ENCODE measurements at places on chromosomes 6 and 20.

DNA sequence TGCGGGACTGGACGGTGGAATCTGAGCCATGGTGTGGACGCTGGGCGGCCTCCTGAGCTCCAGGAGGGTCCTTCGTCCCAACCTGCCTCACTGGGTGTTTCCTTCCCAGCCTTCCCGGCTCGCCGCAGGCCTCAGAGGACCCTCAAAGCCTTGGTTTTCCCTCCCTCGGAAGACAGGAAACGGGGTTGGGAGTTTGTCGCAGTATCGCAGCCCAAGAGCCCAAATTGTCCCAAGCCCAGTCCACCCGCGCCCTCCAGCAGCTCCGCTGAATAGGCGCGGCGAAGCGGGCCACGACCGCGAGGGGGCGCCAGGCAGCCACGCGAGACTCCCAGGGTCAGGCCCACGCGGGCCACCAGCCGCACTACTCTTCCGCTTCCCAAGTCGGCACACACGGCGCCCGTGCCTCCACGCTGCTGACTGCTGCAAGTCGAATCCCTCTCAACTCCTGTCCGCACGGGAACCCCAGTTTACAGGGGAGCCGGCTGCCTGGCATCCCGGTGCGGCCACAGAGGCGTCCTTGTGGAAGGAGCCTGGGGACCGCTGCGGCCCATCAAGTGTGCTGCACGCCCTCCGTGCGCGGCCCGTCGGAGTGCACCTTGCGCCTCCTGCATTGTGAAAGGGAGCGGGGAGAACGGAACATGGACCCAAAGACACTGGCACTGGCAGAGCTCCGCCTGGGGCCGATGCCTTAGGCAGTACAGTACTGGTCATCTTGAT is 40.4 kb upstream of the HMGA1 start:
- peak; percentile 73 for DNase-seq

DNA sequence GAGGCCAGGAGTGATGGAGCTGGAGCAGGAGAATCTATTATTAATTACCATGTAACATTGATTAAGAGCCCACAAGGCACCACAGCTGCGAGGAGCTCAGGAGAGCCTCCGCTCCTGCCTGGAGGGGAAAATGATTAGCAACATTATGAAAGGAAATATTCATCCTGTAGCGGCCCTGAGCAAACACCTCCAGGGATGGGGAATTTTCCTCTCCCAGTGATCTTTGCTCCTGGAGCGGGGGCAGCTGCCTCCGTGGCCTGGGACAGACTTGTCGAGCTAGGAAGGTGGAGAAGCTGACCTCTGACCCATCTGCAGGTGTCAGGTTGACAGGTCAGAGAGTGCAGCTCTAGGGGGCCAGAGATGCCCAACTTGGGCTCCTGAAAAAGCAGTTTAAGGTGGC is 40.1 kb upstream of the SIRPA start:
- no peak for DNase-seq

DNA sequence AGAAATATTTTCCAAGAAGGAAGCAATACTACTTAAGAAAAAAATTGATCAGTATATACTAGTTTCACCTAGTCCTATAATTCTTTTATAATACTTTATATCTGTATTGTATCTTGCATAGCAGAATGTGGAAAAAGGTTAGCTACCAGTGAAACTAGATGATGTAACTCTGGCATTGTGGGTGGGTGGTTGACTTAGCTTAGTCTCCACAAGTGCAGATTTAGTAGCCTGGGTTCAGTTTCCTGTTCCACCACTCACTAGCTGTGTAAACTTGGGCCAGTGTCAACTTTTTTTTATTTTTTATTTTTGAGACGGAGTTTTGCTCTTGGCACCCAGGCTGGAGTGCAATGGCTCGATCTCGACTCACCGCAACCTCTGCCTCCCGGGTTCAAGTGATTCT is 2.0 kb downstream of the MUC21 start:
- DNase-seq, result no peak

GRCh38 chr6:49333345-49334125 is 129.5 kb downstream of the MMUT start:
- no peak for DNase-seq

DNA sequence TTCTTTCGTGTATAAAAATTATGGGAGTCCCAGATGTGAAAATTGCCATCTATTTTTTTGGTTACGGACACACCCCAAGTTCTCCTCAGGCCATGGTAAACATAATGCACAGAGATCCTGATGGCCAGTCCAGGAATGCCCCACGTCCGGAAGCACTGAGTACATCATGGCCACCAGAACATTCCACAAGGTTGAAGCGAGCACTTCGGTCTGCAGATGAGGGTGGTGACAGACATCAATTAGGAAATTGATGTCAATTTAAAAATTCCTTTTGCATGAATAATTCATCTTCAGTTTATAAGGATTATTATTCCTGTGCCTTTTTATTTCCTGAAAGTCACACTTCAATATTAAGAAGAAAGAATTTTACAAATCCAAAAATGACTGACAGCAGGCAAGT is 13.2 kb upstream of the EXOC2 start:
- no peak for DNase-seq
